ENCODE measurements at places on chromosomes 2 and 18.
A peak's percentile ranks its signal among the peaks of the same experiment; 100 is the strongest.

- no peak for DNase-seq
Observed at GRCh38 chr2:218804817-218805216, 22.9 kb downstream of the CYP27A1 start.

DNA sequence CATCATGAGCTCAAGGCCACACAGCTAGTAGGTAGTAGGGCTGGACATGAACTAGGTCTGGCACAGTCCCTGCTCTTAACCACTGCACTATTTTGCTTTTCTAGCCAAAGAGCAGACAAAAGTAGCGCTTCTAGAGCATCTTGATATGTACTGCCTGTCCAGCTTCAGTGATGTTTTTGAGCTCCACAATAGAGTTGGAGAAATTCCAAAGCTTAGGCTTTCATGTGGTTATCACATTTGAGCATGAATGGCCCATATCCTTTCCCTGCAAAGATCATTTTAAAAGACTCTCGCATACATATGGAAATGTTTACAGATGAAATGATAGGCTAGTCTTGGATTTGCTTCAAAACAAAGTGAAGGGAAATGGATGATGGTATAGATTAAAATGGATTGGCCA lies 128.7 kb downstream of the MAP3K20 start:
- no peak for DNase-seq

DNA sequence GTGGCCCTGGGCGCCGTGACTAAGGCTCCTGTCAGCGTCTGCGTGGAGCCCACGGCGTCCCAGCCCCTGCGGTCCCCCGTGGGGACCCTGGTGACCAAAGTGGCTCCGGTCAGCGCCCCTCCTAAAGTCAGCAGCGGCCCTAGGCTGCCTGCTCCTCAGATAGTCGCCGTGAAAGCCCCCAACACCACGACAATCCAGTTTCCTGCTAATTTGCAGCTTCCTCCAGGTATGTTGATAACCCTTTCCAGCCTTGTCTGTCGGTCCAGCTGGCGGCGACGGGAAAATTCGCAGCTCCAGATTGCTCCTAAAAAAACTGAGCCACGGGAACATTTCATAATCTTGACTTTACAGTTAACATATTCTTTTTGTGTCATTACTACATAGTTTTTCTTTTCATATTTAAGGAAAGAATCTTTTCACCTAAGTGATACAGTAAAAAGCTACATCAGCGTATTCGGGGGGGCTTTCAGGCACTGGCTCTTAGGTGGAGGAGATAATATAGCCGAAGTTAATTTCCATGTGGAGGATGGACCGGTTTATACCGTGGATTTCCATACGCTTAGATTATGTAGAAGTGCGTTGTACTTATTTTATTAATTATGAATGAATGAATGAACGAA lies 916 bp downstream of the TAF4B start:
- peak; percentile 29 for DNase-seq

GRCh38 chr18:61322265-61322873 lies 10.9 kb upstream of the CDH20 start:
- DNase-seq = peak; percentile 85

- peak; percentile 42 for DNase-seq
Observed at GRCh38 chr2:168649562-168649961, 152.9 kb upstream of the NOSTRIN start.

DNA sequence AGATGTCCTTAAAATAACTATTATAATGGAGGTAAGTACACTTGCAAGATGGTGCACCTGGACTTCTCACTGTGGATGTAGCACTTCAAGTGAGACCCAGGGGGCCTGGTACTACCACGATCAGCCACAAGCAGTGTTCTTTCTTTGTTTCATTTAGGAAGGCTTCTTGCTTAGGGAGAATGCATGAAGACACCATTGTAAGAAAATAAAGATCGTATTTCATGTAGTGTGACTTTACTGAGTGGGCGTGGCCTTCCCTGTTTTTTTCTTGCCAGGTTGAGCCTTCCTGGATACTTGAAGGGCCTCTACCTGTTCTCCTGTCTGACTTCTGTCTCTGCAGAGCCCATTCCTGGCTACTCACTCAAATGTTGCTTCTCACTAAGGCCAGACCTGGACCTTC lies 615.6 kb upstream of the SOX11 start:
- DNase-seq = peak; percentile 53

DNA sequence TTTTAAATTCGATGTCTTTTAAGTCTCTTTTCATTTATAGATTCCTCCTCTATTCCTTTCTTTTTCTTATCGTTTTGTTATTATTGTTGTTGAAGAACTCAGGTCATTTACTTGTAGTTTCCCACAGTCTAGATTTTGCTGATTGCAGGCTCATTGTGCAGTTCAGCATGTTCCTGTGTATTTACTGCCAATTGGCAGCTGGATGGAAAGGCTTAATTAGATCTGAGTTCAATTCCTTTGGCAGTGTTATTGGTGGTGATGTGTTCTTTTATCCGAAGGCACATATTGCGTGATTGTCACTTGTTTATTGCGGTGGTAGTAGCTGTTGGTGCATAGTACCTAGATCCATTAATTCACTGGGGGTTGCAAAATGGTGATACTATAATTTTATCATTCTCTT lies 180.7 kb downstream of the BABAM2 start:
- no peak for DNase-seq

- no peak for DNase-seq
Observed at GRCh38 chr18:57088883-57089282, 58.0 kb upstream of the BOD1L2 start.

DNA sequence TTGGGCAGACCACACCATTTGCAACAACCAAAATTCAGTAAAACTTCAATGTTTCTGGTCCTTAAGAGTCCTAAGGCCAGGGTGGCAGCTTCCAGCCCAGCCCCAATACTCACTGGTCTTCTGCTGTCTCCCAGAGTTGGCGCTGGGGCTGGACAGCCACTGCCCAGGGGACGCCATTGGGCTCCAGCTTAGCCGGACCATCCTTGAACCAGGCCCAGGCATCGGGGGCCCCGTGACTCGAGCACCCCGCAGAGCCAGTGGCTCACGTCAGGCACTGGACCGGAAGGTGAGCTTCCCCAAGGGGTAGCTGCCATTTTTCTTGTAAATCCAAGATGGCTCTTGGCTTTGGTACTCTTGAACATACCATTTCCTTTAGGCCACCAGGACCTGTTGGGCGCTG lies 21.8 kb downstream of the SNED1 start:
- DNase-seq = no peak

GRCh38 chr18:41269294-41269693 lies 685.7 kb upstream of the PIK3C3 start:
- DNase-seq = no peak

DNA sequence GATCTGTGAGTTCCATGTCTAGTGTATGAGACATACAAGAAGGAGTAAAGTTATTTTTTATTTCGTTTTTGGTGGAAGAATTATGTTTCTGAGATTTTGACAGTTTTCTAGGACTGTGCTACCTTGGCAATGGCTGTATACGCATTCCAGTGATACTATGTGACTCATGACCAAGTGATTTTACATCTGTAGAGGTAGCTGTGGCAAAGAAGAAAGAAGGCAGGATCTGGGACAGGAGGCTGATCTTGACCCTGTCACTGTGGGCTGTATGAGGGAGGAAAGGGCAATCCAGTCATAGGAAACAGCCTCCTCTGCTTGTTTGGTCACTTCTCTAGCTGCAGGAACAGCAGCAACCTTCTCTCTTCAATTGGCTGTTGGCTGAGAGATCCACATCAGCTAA lies 44.0 kb upstream of the PDCL3 start:
- no peak for DNase-seq

DNA sequence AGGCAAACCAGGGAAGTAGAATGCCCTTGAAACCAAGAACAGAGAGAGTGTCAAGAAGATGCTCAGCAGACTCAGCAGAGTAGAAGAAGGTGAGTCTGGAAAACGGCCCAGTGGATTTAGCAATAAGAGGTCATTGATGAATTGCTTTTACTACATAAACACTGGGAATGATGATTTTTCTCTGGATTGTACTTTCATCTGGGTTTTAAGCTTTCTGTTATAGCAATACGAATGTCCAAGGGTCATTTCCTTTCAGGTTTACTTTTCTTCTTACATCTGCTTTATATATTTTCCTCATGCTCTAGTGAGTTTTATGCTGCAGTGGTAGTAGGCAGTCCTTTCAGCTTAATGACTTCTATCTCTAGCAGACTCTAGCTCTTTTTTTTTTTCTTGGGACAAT lies 16.9 kb downstream of the EML6 start:
- no peak for DNase-seq

DNA sequence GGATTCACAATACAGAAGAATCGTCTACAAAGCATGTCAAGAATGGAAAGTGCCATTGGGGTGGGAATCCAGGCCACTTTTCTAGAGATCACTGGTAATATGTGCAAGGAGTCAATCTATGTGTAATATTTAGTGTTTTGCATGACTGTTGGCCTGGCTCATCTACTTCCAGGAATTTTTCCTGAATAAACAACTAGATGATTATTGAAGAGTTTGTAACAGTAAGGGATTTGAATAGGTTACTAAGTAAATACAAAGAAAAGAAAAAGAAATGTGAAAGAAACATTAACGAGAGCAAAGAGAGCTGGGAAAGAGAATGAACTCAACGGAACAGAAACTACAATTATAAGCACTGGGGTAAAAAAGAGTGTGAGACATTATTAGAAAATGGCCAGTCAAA lies 406.0 kb downstream of the TGIF1 start:
- no peak for DNase-seq

GRCh38 chr18:27652480-27653121 lies 467.5 kb upstream of the CHST9 start:
- DNase-seq = no peak

DNA sequence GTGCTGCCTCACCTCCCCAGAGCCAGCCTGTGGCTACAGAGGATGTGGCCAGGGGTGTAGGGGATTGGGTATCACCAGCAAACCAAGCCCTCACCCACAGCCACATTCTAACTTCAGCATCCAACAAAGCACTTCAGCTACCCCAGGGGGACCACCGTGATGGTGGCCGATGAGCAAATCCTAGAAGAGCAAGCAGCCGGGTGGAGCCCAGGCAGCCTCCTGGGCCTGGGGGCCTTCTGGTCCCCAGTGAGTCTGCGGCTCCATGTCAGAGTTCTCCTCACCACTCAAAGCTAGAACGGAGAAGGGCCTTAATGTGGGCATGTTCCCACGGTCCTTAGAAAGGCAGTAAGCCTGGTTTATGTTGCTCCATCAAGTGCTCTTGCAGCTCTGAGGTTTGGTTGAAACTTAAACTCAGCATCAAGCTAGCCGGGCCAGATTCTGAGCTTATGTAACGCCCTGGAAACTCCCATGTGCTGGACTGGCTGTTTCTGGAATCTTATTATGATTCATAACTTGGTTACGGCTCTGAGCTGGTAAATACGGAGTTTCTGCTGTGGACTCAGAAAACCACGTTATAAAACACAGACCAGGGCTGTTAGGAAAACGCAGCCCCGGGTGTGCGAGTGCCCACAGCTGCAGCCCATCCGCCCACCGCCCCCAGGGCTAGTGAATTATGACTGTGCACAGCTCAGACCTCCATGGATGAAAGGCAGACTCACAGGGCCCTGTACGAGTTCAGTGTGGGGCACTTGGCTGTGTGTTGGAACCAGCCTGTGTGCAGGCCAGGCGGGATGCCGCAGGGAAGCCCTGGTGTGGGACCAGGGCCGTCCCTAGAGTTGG lies 99.8 kb downstream of the SEPTIN10 start:
- no peak for DNase-seq

GRCh38 chr2:122205641-122206040 lies 450.2 kb downstream of the TSN start:
- DNase-seq = no peak

- DNase-seq = peak; percentile 11
Observed at GRCh38 chr2:158618891-158619490, 162.2 kb downstream of the PKP4 start.

DNA sequence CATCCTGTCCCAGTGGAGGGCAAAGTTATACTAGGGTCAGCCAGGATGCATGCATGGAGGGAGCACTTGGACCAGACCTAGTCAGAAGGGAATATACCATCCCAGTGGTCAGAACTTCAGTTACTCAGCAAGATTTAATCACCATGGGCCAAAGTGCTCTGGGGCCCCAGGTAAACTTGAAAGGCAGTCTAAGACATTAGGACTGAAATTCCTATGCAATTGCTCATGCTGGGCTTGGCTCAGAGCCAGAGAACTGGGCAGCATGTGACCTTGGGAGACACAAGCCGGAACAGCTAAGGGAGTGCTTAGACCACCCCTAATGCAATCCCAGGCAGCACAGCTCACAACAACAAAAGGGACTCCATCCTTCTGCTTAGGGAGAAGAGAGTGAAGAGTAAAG lies 401.3 kb downstream of the KCNJ3 start:
- DNase-seq = peak; percentile 31

DNA sequence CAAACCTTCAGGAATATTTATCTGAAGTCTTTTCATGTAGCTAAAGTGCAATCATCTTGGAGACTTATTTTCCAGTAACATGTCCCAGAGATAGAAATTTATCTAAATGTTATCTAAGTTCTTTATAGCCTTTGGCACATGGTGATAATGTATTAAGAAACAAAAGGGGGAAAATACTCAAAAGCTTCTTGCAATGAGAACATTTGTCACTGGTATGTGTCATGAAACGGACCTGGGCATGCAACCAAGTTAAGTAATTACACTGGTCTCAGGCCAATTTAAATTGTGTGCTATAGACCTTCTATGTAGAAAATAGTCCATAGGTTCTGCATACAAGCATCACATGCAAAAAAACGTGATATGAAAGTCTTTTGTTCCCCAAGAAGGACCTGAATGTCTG lies 136.2 kb downstream of the SLC8A1 start:
- no peak for DNase-seq

DNA sequence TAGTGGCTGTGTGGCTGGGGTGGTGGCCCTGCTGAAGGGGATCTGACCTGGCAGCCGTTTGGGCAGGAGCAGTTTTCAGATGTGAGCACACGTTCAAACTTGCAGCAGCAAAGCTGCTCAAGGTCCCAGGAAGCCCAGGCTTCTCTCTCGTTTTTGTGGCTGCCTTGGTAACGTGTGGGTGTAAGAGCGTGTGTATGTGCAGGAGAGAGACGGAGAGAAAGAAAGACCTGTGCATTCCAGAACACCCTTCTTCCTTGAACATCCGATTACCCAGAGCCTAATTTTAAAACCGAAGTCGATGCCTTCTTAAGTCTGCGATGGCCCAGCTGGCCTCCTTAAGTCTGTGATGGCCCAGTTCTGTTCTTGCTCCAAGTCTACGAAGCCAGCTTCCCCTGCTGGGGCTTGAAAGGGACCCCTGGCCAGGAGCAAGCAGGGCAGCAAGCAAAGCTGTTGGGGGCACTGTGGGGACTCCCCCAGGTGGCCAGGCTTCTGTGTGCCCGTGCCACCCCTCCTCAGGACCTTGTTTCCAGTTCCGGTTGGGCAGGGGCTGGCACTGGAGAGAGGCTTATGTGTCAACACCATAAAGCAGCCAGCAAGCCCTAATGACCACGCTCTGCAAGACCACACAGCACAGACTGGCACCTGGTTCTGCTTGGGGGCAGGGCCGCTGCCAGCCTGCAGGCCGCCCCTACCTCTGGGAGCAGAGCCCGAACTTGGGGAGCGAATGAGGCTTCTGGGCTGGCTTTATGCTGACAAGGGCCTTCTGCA lies 55.8 kb upstream of the ALPP start:
- DNase-seq = no peak

DNA sequence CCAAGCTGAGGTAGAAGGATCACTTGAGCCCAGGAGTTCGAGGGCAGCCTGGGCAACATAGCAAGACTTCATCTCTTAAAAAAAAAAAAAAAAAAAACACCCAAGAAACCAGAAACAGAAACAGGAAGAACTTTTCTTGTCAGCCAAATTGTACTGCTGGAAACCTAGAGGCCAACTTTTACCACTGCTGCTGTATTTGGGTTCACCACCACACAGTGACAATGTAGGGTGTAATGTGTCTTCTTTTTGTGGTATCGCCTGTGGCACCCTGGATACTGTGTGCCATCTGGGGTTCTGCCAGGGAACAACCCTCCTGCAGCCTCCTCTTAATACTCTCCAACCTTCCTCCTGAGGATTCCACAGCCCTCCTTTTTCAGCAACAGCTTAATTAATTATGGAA lies 72.6 kb downstream of the STK39 start:
- DNase-seq = no peak

GRCh38 chr2:136932700-136933099 lies 167.4 kb downstream of the THSD7B start:
- DNase-seq = peak; percentile 77

All from GM23338 (cell line).